ENCODE measurements at places on chromosomes 12 and 14. TPM values are rescaled to one million over a fixed set of nuclear protein-coding genes. Genes with fewer than 3 reads are reported as not detected.

ESR2 gene
- total RNA-seq, result 0.11 TPM

WNT1 gene
- not detected for total RNA-seq

TMPRSS12 gene
- not detected for total RNA-seq

RNASE7 gene
- total RNA-seq, result not detected

RNASE3 gene
- not detected for total RNA-seq

RND1 gene
- 0.12 TPM for total RNA-seq

NFATC4 gene
- total RNA-seq, result 76.2 TPM

CELA1 gene
- total RNA-seq, result not detected

FBXL14 gene
- total RNA-seq, result 9.0 TPM

AKAP3 gene
- 1.1 TPM for total RNA-seq

DHRS4L2 gene
- 14.9 TPM for total RNA-seq

SMCO2 gene
- total RNA-seq, result 0.12 TPM

GLIPR1L1 gene
- not detected for total RNA-seq

PTPN11 gene
- 140 TPM for total RNA-seq

HNF1A gene
- total RNA-seq, result not detected

CRY1 gene
- 15.8 TPM for total RNA-seq

TPPP2 gene
- not detected for total RNA-seq

NANOG gene
- not detected for total RNA-seq

MTERF2 gene
- 5.6 TPM for total RNA-seq

KIF5A gene
- total RNA-seq, result 0.50 TPM

LMNTD1 gene
- 1.9 TPM for total RNA-seq

POTEM gene
- total RNA-seq, result not detected

SERPINA10 gene
- total RNA-seq, result under 0.01 TPM

TMEM30B gene
- 0.11 TPM for total RNA-seq
